ENCODE measurements at places on chromosomes 7 and 10. TPM values are rescaled to one million over a fixed set of nuclear protein-coding genes. Genes with fewer than 3 reads are reported as not detected.

Gene FAM237B
- not detected for total RNA-seq

Gene EPO
- not detected for total RNA-seq

DNA sequence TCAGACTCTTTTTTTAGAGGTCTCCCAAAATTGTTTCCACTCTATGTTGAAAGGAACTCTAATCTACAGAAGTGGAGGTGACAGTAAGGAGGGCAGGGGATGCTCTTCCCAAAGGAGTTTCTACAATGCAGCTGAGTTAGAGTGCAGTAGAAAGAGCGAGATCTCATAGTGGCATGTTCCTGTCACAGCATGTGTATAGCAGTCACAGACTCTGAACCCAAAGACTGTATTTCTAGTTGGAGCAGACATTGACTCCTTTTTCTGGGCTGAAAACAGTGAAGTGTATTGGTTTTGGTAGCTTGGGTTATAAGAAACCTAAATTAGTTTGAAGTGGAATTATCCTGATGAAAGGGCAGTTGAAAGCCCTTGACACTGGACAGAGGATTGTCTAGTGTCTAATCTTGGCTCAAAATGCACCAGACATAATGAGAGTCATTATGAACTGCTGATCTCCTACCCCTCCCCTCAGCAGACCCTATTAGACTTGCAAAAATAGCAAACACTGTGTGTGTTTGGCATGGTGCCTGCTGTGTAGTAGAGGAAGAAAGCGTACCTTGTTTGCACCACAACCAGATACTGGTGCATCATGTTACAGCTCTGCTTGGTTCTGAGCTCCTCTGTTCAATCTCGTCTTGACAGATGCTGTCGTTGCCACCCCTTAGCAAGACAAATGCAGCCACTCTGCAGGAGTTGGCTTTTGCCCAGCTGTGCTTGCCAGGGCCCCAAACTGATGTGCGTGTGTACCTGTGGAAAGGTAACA is 336.0 kb downstream of the AUTS2 start:
- no peak for DNase-seq

DNA sequence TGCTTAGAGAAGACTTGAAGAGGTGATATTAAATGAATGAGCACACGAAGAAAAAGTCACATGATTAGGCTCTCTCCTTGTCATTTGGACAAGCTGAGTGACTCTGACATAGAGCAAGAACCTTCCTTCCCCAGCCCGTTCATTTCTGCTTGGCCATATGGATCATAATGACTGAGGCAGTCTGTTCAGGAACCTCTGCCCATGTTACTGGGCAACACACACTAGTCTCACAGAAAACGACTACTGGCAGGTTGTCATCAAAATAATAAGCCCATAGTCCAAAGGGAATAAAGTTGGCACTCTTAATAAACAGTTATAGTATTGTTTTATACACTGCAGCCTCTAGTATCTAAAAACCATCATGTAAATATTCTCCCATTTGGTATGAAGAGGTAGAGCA is 635.0 kb downstream of the REEP3 start:
- no peak for DNase-seq

DNA sequence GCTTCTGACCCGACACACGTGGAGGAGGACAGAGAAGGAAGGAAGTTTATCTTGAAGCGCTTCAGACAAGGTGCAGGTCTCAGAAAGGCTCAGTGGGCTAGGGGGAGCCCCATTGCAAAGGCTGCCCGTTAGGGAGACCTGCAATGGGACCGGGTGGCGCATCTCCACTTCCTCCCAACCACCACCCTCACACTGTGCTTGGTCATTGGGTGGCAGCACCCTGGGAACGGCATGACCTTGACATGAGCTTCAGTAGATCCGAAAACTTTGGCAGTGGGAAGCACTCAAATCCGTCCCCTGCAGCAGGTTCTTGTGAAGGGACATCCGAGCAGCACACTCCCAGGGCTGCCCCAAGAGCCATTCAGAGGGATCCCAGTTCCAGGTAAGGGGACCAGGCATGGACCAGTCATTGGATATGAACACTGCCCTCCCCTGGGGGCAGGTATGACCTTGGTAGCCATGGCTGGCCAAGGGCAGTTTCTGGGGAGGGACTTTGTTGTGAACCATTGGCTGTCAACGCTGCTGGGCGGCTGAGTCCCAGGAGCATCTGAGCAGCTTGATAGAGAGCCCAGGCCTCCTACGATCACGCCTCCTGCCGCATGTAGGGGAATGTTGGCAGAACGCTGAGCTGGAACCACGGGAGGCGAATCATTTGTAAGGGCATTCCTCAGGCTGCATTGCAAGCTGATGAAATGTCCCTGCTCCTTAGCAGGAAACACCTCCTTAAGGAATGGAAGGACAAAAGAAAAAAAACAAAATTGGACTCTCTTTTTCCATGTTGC is 31.7 kb downstream of the GALNTL5 start:
- peak; percentile 15 for DNase-seq

Data from heart right ventricle (tissue), 16 donors.